ENCODE measurements at places on chromosomes 11 and 22. TPM values are rescaled to one million over a fixed set of nuclear protein-coding genes. Genes with fewer than 3 reads are reported as not detected.

GSTT2B gene
- not detected for total RNA-seq

SNX15 gene
- 24.5 TPM for total RNA-seq

PTDSS2 gene
- total RNA-seq: 44.2 TPM

KCNQ1OT1 gene
- 0.07 TPM for total RNA-seq

MMP27 gene
- not detected for total RNA-seq

ASRGL1 gene
- 10.1 TPM for total RNA-seq

CCDC116 gene
- 0.08 TPM for total RNA-seq

KCTD21 gene
- 8.3 TPM for total RNA-seq

GUCY1A2 gene
- 0.01 TPM for total RNA-seq

SYTL2 gene
- total RNA-seq: 29.9 TPM

SAA4 gene
- total RNA-seq: not detected

CD3E gene
- not detected for total RNA-seq

OR51I1 gene
- total RNA-seq: not detected

CALCA gene
- not detected for total RNA-seq

APOC3 gene
- total RNA-seq: not detected

ABCG4 gene
- total RNA-seq: 0.87 TPM

Data from A549 treated with CpdA at 1 μM for 4 hours (cell line).